ENCODE measurements at places on chromosomes 11 and 22.

- H3K27me3 ChIP-seq, result no peaks in the 10 kb centered on the region
- no peak overlapping the region for H3K4me3 ChIP-seq
- peaks cover 63% of the 10 kb centered on the region for H3K36me3 ChIP-seq
- H3K4me1 ChIP-seq, result peaks cover 9% of the 10 kb centered on the region
These were observed 77.7 kb downstream of the CABIN1 start for GRCh38 chr22:24088816-24089215.

GRCh38 chr11:14542324-14542723 is 22.1 kb upstream of the PSMA1 start:
- peaks cover 47% of the 10 kb centered on the region for H3K4me1 ChIP-seq
- H3K4me3 ChIP-seq, result no peak overlapping the region
- no peak overlapping the region for H3K27ac ChIP-seq
- no peaks in the 10 kb centered on the region for H3K27me3 ChIP-seq
- DNase-seq, result no peak

GRCh38 chr22:44894321-44894720 is 115.5 kb downstream of the PHF21B start:
- H3K4me3 ChIP-seq, result no peak overlapping the region
- no peaks in the 10 kb centered on the region for H3K4me1 ChIP-seq

DNA sequence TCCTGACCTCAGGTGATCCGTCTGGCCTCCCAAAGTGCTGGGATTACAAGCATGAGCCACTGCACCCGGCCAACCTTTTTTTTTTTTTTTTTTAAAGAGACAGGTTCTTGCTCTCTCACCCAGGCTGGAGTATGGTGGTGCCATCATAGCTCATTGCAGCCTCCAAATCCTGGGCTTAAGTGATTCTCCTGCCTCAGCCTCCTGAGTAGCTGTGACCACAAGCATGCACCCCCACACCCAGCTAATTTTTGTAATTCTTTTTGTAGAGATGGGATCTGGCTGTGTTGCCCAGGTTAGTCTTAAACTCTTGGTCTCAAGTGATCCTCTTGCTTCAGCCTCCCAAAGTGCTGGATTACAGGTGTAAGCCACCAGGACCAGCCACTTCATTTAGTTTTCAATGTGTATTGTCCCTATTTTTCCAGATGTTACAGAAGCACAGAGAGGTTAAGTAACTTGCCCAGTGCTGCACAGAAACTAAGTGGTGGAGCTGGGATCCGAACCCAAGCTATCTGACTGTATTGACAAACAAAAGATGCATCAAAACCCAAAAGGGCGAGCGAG is 55.6 kb upstream of the GRK3 start:
- peaks cover 10% of the 10 kb centered on the region for H3K36me3 ChIP-seq
- no peaks in the 10 kb centered on the region for H3K27me3 ChIP-seq
- H3K4me1 ChIP-seq, result no peaks in the 10 kb centered on the region
- H3K27ac ChIP-seq, result no peak overlapping the region

DNA sequence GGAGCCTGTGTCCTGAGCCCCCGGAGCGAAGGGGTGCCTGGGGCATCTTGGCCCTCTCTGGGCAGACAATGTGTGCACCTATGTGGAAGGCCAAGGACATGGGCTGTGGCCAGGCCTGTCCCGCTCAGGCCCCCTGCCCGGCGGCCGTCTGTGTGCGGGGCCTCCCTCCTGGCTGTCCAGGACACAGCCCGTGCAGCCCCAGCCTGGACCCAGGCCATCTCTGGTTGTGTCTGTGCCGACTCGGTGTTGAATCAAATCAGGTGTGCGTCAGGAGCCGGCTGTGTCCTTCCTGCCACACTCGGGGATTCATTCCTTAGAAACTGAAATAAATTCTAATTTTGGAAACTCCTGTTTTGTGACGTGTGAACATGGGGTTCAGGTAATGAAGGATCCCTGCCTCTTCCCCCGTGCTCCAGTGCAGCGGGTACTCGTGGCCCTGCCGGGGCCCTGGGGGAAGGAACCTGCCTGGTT is 1.5 kb upstream of the SELENOO start:
- H3K36me3 ChIP-seq, result peaks cover 17% of the 10 kb centered on the region
- no peaks in the 10 kb centered on the region for H3K27me3 ChIP-seq
- no peak for DNase-seq
- H3K4me1 ChIP-seq, result peaks cover 13% of the 10 kb centered on the region
- peak overlapping the region; percentile 69 for H3K27ac ChIP-seq

GRCh38 chr11:113204280-113204679 is 110.1 kb upstream of the TTC12 start:
- H3K36me3 ChIP-seq, result no peaks in the 10 kb centered on the region
- H3K27me3 ChIP-seq, result peaks cover 5% of the 10 kb centered on the region
- DNase-seq, result no peak
- peaks cover 2% of the 10 kb centered on the region for H3K4me1 ChIP-seq
- H3K4me3 ChIP-seq, result no peak overlapping the region

DNA sequence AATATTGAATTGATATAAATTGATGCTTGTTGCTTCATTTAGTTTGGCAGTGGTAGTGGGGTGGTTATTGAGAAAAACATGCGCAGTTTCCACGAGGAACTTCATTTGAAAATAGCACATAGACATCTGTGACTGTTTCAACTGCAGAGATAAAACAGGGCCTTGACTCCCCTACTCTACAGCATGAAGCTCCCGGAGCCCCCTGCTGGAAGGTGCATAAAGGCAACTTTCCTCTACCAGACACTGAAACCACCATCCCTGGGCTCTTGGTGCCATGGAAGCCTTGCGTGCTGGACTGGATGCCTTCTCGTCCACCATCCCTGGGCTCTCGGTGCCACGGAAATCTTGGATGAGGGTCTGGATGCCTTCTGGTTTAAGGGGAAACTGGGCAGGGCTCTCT is 195.9 kb downstream of the CSNK2A3 start:
- no peak for DNase-seq
- no peak overlapping the region for H3K27ac ChIP-seq
- peaks cover 9% of the 10 kb centered on the region for H3K36me3 ChIP-seq
- peaks cover 14% of the 10 kb centered on the region for H3K4me1 ChIP-seq

- H3K27me3 ChIP-seq, result no peaks in the 10 kb centered on the region
- H3K4me1 ChIP-seq, result peaks cover 35% of the 10 kb centered on the region
- H3K4me3 ChIP-seq, result peak overlapping the region; percentile 97
- H3K36me3 ChIP-seq, result peaks cover 57% of the 10 kb centered on the region
These were observed 2.7 kb downstream of the FADD start for GRCh38 chr11:70205766-70206165.

GRCh38 chr11:46560300-46560991 is 33.4 kb downstream of the AMBRA1 start:
- H3K27me3 ChIP-seq, result no peaks in the 10 kb centered on the region
- H3K4me1 ChIP-seq, result peaks cover 45% of the 10 kb centered on the region
- DNase-seq, result peak; percentile 16
- peak overlapping the region; percentile 89 for H3K4me3 ChIP-seq

DNA sequence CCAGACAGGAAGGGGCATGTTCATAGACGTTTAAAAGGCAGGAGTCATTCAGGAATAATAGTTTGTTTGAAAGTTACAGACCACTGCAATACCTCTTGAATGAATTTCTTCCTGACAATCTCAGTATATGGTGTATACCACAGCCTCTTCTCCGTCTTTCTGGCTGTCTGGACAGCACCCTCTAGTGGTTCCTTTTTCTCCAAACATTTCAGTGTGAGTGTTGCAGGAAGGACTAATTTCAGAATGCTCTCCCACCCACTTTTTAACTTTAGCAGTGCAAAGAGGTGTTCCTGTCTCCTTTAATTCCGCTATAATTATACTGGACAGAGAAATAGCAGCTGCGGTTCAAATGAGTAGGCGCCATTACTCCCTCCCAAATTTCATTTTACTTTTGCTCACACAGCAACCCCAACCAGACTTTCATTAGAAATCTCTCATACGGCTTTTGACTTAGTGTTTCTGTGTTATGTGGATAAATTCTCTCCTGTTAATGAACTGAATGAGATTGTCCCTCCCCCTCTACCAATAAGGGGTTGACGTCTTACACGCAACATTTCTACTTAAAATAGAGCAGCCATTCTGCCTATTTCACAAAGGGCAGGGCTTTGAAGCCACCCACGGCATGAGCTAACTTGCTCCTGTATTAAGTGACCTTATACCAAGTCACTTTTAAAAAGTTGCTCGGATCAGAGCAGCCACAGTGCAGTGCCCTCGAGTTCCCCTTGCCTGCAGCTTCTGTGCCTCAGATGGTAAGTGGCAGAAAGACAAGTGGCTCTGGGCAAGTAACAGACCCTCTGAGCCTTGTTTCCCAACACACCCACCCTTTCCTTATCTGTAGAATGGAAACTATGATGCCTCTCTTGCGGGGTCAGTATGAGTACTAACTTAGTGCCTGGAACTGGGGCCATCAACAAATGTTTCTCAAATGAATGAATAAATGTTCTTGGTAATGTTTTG is 368.6 kb downstream of the OPCML start:
- H3K4me1 ChIP-seq, result no peaks in the 10 kb centered on the region
- no peak overlapping the region for H3K27ac ChIP-seq
- H3K27me3 ChIP-seq, result no peaks in the 10 kb centered on the region
- no peaks in the 10 kb centered on the region for H3K36me3 ChIP-seq

DNA sequence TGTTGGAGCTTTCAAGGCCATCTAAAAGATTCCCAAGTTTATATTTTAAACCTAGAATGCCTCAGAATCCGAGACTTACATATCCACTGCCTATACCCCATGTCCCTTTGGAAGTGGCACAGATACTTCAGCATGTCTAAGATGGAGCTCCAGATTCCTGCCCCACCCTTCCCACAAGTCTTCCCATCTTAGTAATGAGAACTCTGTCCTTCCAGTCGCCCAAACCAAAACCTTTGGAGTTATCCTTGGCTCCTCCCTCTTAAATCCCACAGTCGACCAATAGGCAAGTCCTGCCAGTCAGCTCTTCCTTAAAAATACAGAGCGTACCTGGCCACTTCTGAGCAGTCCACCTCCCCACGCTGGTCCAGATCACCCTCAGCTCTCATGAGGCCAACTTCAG is 4.3 kb downstream of the POLD4 start:
- H3K36me3 ChIP-seq, result no peaks in the 10 kb centered on the region
- no peak for DNase-seq
- H3K27ac ChIP-seq, result no peak overlapping the region

GRCh38 chr11:102313238-102313940 is 3.9 kb upstream of the BIRC3 start:
- H3K36me3 ChIP-seq, result peaks cover 8% of the 10 kb centered on the region
- H3K4me3 ChIP-seq, result peak overlapping the region; percentile 35
- DNase-seq, result no peak
- H3K4me1 ChIP-seq, result peaks cover 47% of the 10 kb centered on the region
- H3K27me3 ChIP-seq, result no peaks in the 10 kb centered on the region
- peak overlapping the region; percentile 68 for H3K27ac ChIP-seq

- no peak overlapping the region for H3K4me3 ChIP-seq
- H3K27ac ChIP-seq, result no peak overlapping the region
- no peaks in the 10 kb centered on the region for H3K27me3 ChIP-seq
- no peak for DNase-seq
- H3K4me1 ChIP-seq, result peaks cover 5% of the 10 kb centered on the region
- no peaks in the 10 kb centered on the region for H3K36me3 ChIP-seq
These were observed 29.0 kb upstream of the CREB3L1 start for GRCh38 chr11:46248289-46249102.

DNA sequence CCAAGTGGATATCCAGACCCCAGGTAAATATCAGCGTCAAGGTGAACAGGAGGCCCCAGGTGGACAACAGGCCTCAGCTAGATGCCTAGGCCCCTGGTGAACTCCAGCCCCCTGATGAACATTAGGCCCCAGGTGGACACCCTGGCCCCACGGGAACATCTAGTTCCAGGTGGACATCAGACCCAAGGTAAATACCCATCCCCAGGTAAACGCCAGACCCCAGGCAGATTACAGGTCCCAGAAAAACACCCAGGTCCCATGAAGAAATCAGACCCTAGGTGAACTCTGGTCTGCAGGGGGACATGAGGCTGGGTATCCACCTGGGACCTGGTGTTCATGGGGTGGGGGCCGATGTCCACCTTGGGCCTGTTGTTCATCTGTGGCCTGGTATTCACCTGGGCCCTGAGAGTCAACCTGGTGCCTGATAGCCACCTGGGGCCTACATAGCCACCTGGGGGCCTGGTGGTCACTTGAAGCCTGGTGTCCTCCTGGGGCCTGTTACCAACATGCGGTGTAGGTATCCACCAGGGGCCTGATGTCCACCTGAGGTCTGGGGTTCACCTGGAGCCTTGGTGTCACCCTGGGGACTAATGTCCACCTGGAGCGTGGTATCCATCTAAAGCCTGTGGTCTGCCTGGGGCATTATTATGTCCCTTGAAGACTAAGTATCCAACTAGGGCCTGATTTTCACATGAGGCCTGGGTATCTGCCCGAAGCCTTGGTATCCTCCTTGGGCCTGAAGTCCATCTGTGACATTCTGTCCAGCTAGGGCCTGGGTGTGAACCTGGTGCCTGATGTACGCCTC is 56.8 kb upstream of the SEPTIN5 start:
- no peak overlapping the region for H3K27ac ChIP-seq
- no peaks in the 10 kb centered on the region for H3K4me1 ChIP-seq
- H3K27me3 ChIP-seq, result peaks cover 5% of the 10 kb centered on the region
- H3K4me3 ChIP-seq, result no peak overlapping the region
- H3K36me3 ChIP-seq, result no peaks in the 10 kb centered on the region

GRCh38 chr11:20204681-20205080 is 44.4 kb upstream of the DBX1 start:
- no peaks in the 10 kb centered on the region for H3K36me3 ChIP-seq
- H3K4me3 ChIP-seq, result no peak overlapping the region
- H3K27me3 ChIP-seq, result peaks cover 61% of the 10 kb centered on the region

DNA sequence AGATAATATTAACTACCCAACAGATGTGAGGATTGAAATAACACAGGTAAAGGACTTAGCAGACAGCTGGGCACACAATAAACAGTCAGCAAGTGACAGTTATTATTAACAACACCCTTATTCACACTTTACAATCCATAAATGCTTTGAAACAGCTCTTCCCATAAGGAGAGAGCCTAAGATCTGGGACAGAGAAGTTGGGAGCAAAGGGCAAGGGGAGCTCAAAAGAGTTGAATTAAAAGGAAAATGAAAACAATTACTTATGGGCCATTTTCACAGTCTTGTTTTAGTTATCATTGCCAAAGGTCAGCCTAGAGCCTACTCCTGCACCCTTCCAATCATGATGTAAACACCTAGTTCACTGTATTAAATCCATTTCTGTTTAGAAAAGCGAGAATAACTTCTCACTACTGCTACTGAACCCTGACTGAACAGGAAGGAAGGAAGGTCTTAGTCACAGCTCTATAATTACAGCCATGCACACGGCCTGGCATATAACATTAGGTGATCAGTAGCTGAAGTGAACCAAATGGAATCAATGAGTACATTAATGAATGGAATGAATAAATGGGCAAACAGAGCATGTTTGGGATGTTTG is 111.3 kb downstream of the PLEKHA7 start:
- peak overlapping the region; percentile 53 for H3K4me3 ChIP-seq
- H3K4me1 ChIP-seq, result peaks cover 27% of the 10 kb centered on the region
- peak overlapping the region; percentile 82 for H3K27ac ChIP-seq
- peaks cover 5% of the 10 kb centered on the region for H3K36me3 ChIP-seq

DNA sequence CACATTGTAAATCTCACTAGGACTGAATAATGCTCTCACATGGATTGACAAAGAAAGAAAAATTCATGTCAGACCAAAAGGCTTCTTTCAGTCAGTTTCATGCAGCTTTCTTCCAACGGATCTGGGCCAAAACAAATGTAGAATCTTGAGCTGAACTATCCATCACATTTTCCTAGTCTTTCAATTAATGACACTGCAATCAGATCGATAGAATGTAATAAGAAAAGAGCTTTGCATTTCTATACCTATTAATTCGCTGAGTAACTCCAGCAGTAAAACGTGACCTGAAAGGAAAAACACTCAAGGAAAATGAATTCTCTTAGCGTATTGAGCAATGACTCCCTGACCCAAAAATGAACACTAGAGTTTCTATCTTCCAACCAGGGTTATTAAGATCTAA is 194.8 kb upstream of the BLID start:
- H3K27ac ChIP-seq, result no peak overlapping the region
- no peaks in the 10 kb centered on the region for H3K36me3 ChIP-seq
- H3K4me1 ChIP-seq, result no peaks in the 10 kb centered on the region
- H3K4me3 ChIP-seq, result no peak overlapping the region
- no peak for DNase-seq

Data from T-helper 2 cell treated with Interferon-gamma antibody and Interleukin-4, amounts not matched to agents 5 μg/mL and 100 μg/mL, for 36 hours (primary cell).